ENCODE measurements at places on chromosomes 16 and 17.

GRCh38 chr16:8955828-8956227 is 7.9 kb downstream of the USP7 start:
- no peak for DNase-seq

DNA sequence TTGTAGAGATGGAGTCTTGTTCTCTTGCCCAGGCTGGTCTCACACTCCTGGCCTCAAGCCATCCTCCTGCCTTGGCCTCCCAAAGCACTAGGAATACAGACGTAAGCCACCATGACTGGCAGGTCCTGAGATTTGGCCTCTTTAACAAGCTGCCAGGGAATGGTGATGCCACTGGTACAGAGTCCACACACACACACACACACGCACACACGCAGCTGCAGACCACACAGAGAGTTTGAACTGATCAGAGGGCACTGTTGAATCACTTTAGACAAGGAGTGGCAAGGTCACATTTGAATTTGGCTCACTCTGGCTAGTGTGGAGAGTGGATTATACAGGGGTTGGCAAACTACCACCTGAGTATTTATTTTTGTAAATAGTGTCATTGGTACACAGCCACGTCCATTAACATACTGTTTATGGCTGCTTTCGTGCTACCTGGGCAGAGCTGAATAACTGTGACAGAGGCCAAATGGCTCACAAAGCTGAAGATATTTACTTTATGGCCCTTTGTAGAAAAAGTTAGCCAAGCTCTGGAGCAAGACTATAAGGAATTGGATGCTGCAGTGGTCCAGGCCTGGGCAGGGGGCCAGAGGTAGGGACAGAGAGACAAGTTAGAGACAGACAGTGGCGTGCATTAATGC is 9.9 kb downstream of the ITPRIPL2 start:
- DNase-seq, result peak; percentile 72

DNA sequence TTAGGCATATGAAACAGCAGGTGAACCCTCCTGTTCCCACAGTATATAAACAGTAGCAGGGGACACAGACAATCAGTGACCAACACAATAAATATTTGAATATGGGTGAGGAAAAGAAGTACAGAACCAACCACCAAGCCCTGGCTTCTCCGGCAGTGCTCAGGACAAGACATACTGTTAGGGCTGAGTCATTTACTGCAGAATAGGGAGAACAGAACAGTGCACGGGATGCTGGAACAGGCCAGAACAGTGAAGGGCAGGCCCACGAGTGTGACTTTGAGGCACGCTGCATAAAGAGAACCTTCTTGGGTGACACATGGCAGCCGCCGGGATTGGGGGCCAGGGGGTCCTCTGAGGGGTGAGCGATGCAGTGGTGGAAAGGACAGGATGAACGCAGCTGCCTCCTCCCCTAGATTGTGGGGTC is 160.4 kb downstream of the CMIP start:
- no peak for DNase-seq

GRCh38 chr17:6138761-6139446 is 68.7 kb downstream of the WSCD1 start:
- no peak for DNase-seq

- peak; percentile 41 for DNase-seq
Measured at GRCh38 chr17:27457360-27457715, 1.1 kb downstream of the KSR1 start.

- no peak for DNase-seq
Measured at GRCh38 chr16:23929237-23929636, 93.5 kb downstream of the PRKCB start.

DNA sequence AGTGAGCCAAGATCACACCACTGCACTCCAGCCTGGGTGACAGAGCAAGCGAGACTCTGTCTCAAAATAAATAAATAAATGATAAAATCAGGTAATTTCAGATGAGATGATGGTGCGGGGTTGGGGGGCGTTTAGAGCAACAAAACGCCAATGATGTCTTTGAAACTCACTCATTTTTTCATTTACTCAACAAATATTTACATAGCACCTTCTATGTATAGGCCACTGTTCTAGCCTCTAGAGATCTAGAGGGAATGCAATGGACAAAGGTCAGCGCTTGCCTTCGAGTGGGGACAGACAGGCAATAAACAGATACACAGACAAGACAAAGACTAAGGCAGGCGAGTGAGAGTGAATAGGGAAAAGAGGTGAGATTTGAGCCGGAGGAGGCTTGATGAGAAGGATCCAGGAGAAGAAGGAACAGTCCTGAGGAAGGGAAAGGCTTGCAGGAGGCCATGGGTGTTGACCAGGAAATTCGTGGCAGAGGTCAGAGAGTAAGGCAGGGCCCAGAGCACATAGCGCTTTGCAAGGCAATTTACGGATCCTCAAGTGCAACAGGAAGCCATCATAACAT is 14.1 kb downstream of the ALDH3A1 start:
- peak; percentile 64 for DNase-seq

- DNase-seq, result no peak
Measured at GRCh38 chr17:67759355-67760171, 41.8 kb downstream of the NOL11 start.

DNA sequence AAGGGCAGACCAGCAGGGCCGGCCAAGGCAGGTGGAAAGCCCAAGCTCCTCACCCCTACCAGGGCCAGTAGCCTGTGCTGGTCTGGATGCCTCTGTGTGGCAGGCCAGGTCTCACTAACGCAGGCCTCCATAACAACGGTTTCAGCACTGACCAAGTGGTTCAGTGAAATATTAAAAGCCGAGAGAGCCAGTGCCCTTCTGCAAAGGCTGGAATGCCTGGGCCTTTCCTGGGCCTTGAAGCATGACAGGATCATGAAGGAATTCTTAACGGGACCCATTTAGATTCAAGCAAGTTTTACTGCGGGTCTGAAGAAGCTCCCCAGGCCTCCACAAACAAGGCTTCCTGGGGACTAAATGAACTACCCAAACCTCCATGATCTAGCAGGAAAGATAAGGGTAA is 16.3 kb downstream of the ADAD2 start:
- DNase-seq, result no peak

DNA sequence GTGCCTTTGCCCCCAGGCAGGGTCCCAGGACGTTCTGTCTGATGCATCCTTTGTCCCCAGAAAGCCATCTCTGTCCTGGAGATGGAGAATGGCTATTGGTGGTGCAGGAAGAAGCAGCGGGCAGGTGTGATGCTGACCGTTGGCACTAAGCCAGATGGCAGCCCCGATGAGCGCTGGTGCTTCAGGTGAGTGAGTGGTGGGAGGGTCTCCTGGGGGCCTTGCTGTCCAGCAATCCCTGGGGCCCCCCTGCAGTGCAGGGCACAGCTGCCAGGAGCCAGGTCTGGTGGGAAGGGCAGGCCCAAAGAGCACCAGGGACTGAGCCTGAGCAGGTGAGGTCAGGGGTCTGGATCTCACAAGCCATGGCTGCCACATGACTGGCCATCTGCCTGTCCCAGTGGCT is 18.1 kb downstream of the TRPV2 start:
- no peak for DNase-seq

GRCh38 chr17:76395980-76396379 is 11.6 kb downstream of the SPHK1 start:
- no peak for DNase-seq

GRCh38 chr17:80842456-80843013 is 149.1 kb upstream of the CHMP6 start:
- DNase-seq, result no peak

DNA sequence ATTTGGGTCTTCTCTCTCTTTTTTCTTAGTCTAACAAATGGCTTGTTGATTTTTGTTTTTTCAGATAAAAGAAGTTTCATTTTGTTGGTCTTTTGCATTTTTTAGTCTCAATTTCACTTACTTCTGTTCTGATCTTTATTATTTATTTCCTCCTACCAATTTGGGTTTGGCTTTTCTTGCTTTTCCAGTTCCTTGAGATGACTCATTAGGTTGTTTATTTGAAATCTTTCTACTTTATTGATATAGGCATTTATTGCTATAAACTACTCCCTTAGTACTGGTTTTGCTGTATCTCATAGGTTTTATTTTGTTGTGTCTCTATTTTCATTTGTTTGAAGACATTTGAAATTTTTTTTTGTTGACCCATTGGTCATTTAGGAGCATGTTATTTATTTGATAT is 152.2 kb upstream of the MPHOSPH6 start:
- no peak for DNase-seq

- DNase-seq, result no peak
Measured at GRCh38 chr17:29166507-29166887, 13.7 kb downstream of the MYO18A start.

- no peak for DNase-seq
Measured at GRCh38 chr17:34841467-34841866, 119.8 kb downstream of the CCT6B start.

DNA sequence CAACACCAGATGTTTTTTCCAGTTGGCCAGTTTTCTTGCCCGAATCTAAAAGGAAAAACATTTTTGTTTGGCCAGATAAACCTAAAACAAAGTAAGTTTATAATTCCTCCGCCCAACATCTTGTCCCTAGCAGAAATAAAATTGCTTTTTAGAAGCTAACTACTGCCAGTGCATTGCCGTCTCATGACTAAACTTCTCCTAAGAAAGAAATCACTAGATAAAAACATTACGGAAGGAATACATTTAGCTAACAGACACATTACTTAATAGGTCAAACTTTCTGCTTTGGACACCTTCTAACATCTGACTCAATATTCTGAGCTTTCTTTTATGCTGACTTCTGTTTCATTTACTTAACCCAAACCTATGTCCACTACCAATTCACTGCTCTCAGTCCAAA is 36.2 kb downstream of the FBXL20 start:
- DNase-seq, result no peak

DNA sequence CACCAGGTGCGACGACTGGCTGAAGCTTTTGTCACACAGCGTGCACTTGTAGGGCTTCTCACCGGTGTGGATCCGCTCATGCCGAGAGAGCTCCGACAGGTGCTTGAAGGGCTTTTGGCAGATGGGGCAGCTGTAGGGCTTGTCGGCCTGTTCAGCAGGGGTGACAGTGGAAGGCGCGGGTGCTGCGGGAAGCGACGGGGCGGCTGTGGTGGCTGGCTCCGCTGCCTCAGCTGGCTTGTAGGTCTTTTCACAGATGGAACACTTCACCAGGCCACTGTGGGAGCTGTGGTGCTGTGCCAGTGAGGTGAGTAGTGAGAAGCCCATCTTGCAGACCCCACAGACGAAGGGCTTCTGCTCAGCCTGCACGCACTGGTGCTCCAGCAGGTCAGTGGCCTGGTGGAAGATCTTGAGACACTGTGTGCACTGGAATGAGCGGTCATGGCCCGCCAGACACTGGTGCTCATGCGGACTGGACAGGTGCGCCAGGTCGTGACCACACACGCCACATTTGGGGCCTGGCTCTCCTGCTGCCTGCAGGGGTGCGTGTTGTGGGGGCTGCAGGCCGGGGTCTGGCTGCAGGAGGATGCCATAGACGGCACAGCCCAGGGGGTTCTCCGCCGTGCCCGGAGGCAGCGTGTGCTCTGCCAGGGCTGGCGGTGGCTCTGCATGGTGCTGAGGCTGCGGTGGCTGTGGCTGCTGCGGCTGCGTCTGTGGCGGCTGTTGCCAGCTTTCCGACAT is 2.8 kb downstream of the ZNF319 start:
- DNase-seq, result no peak

GRCh38 chr17:75531721-75532072 is 6.2 kb downstream of the LLGL2 start:
- DNase-seq, result no peak

GRCh38 chr16:1980030-1980769 is 1.1 kb downstream of the NOXO1 start:
- peak; percentile 57 for DNase-seq

GRCh38 chr17:82051776-82052637 is at the start of the genes GPS1 and RFNG:
Gene GPS1 (plus strand): TSS chr17:82051898. CDS start chr17:82051932, 34 bp downstream.
Gene RFNG (minus strand): TSS chr17:82051811. CDS start chr17:82051766, 45 bp downstream.
- DNase-seq, result peak; percentile 75

GRCh38 chr17:57567251-57567650 is 177.8 kb downstream of the CCDC182 start:
- DNase-seq, result no peak

DNA sequence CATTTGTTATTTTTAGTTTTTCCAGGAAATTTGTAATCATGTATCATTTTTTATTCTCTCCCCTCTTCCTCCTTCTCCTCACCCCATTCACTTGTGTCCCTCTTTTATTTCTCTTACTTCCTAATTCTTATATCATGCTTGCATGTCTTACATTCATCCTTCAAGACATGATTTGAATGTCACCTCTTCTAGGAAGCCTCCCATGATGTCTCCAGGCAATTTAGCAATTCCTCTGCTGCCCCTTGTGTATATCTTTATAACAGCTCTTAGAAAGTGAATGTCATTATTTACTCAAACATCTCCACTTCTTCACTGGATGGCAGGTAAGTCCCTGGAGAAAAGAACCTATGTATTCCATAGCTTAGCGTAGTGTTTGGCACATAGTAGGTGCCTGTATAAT is 7.8 kb downstream of the HNF1B start:
- DNase-seq, result no peak

DNA sequence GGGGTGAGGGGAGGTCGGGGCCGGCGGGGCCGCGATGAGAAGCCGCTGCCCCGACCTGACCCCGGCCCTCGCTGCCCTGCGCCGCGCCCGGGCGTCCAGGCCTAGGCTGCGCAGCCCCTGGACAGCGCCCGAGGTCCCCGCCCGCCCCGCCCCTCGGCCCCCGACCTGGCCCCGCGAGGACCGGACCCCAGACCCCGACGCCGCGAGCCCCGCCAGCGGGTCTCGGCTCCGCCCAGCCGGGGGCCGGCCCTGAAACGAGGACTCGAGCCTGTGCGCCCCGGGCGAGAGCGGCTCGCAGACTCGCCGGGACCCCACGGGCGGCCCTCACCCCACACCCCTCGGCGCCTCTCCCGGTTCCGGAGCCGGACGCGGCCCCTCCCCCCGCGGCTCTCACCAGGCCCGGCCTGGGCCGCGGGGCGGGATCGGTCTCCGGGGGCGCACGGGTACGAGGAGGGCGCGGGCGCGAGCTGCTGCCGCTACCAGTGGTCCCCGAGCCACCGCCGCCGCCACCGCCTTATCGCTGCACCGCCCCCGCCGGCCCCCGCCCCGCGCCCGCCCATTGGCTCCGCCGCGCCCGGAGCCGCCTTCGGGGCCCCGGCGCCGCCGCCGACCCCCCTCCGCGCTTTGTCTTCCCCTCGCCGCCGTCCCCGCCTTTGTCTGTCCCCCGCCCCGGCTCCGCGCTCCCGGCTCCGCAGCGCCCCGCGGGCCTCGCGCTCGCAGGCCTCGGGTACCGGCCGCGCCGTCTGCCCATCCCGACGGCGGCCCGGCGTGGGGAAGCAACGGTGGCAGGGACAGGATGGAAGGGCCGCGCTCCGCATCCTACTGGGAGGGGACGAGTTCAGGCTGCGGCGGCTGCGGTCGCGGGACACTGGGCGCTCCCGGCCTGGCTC is at the start of gene LIMD2:
Gene LIMD2 (minus strand): TSS at position 488 of the 890 bp plus-strand sequence. CDS start 827 bp downstream, outside the sequence.
- peak; percentile 57 for DNase-seq

DNA sequence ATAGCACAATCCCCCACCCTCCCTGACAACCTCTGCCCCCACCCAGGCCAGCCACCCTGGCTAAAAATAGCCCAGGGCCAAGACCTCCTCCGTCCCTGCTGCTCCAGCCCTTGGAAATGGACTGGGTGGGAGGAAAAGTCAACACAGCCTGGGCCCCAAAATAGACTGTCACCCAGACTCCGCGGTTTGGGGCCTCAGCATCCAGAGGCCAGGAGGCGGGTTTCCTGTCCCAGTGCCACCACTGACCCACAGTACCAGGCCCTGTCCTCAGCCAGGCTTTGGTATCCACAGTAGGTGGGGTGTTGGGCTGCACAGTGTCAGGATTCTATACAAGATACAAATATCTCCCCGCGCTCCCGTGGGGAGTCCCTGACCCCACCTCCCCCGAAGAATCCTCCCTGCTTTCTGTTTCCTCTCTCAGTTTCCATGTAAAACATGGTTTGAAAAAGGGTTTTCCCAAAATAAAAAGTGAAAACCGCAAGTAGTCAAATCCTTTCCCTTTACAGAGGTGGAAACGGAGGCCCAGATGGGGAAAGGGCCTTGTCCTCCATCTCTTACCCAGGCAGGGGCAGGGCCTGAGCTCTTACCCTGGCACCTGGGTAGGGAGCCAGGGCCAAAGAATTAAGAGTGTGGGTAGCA is 20.1 kb downstream of the CPNE2 start:
- no peak for DNase-seq
